ENCODE measurements at places on chromosomes 16 and 17. TPM values are rescaled to one million over a fixed set of nuclear protein-coding genes. Genes with fewer than 3 reads are reported as not detected.

DNA sequence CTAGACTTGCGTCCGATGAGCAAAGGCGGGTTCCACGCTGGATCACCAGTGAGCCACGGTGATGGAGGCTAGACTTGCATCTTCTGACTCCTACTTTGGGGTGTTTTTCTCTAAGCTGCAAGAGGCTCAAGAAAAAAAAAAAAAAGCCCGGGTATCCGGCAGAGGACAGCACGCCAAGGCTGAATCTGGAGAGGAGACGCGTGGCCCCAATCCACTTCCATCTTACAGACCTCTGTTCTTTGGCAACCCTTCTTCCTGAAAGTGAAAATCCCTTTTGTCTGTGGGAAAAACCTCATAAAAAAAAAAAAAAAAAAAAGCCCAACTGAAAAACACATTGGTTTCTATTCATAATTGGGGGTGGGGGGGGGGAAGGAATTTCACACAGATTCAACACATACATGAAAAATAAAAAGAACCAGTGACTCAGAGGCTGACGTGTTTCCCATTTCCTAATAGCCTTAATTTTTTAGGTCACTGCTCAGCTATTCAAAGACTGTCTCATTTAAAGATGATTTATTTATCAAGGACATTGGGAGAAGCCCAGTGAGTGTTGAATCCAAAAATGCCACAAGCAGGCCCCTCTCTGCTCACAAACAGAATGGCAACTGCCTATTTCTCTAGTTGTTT lies 258.3 kb downstream of the FOXL1 start:
- H3K36me3 ChIP-seq = no peaks in the 10 kb centered on the region
- no peak overlapping the region for H3K27ac ChIP-seq
- DNase-seq = no peak
- H3K4me3 ChIP-seq = no peak overlapping the region
- peaks cover 5% of the 10 kb centered on the region for H3K27me3 ChIP-seq
- no peaks in the 10 kb centered on the region for H3K4me1 ChIP-seq

- no peak for DNase-seq
- H3K4me3 ChIP-seq = no peak overlapping the region
- H3K27ac ChIP-seq = no peak overlapping the region
- H3K36me3 ChIP-seq = no peaks in the 10 kb centered on the region
- peaks cover 27% of the 10 kb centered on the region for H3K27me3 ChIP-seq
Observed at GRCh38 chr17:42750739-42751344, 6.0 kb upstream of the EZH1 start.

DNA sequence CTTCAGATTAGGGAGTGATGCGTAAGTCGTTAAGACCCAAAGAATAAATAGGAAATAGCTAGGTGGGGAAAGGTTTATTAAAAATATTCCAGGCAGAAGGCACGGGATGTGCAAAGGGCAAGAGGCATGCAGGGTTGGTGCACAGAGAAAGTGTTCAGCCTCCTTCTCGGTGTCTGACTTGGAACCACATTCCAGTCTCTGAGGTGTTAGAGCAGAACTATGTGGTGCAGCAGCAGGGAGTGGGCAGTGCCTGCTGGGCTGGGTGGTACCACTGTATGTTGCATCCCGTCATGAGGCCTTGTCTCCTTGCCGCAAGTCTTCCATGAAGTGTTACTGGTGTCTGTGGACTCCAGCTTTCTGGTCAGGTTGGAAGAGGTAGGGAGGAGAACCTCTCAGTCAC lies 11.1 kb downstream of the NKD1 start:
- DNase-seq = no peak
- H3K27me3 ChIP-seq = peaks cover 3% of the 10 kb centered on the region
- no peak overlapping the region for H3K4me3 ChIP-seq
- no peak overlapping the region for H3K27ac ChIP-seq

DNA sequence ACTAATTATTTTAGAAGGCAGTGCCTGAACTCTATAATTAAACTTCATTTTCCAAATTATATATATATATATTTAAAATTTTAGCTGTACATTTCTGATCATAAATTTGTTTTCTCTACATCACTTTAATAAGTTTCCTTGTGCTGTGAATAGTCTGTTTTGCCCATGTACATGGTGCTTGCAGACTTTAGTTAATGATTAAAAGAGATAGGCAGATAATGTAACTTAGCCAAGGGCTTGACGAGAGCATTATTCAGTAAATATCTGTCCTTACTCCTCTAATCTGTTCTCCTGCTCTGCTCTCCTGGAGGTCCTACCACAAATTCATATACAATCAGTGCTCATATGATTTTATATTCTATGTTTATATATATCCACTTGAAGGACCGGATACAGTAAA lies 595.2 kb upstream of the KIF2B start:
- H3K4me1 ChIP-seq = no peaks in the 10 kb centered on the region
- no peak overlapping the region for H3K27ac ChIP-seq
- DNase-seq = no peak
- no peak overlapping the region for H3K4me3 ChIP-seq

DNA sequence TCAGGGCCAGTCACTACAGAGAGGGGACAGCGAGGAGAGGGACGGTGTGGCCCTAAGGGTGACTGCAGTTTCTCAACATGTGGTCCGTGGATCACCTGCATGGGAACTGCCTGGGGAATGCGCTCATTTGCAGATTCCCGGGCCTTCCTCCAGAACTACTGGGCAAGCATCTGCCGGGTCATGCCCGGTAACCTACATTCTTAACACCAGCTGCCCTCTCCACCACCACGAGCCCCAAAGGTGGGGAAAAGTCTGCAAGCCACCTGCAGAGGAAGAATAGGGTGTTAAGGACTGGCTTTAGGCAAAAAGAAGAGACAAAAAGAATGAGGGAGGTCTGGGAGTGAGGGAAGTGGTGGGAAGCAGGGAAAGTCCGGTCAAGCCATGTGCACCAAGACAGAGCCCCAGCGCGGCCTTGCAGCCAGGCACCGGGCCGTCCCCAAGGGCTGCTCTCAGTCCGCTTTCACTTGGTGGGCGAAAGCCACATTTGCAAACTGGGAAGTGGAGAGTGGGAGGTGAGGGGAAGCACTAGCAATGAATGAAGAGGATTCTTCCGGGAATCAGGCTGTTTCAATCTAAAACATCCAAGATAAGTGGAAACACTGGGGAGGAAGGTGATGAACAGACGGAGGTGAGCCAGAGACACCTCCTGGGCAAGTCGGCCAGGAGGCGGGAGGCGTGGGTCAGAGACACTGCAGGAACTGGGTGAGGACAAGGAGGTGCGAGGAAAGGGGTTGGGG lies 70.3 kb downstream of the N4BP1 start:
- no peak overlapping the region for H3K4me3 ChIP-seq
- no peak for DNase-seq
- peak overlapping the region; percentile 57 for H3K27ac ChIP-seq

- peak overlapping the region; percentile 81 for H3K27ac ChIP-seq
- peaks cover 10% of the 10 kb centered on the region for H3K36me3 ChIP-seq
- H3K4me1 ChIP-seq = peaks cover 36% of the 10 kb centered on the region
- H3K27me3 ChIP-seq = no peaks in the 10 kb centered on the region
- no peak for DNase-seq
- peak overlapping the region; percentile 28 for H3K4me3 ChIP-seq
Observed at GRCh38 chr16:23504453-23505179, 5.7 kb downstream of the GGA2 start.

DNA sequence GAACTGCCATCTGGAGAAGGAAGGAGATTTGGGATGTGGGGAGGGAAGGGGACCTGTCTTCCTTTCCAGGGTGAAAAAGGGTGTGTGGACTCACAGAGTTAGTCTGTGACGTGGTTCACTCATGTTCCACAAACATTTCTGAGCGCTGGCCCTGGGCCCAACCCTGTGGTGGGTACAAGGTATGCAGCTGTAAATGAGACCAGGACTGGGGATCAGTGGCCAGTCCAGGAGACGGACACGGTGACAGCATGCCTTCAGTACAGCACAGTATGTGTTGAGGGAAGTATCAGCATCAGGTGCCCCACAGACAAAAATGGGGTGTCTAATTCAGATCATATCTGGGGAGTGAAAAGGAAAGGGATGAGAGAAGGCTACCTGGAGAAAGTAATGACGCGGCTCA lies 5.5 kb upstream of the EPX start:
- DNase-seq = no peak
- H3K36me3 ChIP-seq = no peaks in the 10 kb centered on the region
- H3K27ac ChIP-seq = no peak overlapping the region
- H3K27me3 ChIP-seq = peaks cover 8% of the 10 kb centered on the region

DNA sequence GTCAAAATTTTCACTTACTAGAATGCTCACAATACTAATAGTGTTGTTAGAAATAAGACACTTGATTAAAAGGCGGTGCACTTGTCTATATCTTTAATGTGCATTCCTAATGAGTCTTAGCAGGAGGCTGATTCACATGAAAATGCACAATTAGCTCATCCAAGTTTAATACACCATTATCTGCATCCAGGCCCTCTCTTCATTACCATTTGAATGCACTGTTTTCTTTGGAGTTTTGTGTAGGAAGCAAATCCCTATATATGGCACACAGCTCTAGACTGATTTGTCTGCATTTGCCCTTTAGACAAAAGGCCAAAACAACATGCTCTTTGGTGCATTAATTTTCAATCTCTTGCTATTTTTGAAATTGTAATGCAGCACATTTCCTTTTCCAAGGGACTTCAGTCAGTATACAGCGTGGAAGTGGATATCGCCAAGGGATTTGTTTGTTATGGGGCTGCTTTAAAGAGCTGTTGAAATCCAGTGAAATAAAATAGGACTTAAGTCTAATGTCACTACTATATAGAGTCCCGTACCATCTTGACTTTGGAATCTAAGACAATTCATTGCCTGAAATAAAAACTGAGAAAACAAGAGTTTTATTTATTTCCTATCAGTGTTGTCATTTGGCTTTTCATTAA lies 257.6 kb upstream of the CPHXL start:
- no peak overlapping the region for H3K4me3 ChIP-seq
- peaks cover 5% of the 10 kb centered on the region for H3K27me3 ChIP-seq
- no peak overlapping the region for H3K27ac ChIP-seq
- H3K36me3 ChIP-seq = no peaks in the 10 kb centered on the region

DNA sequence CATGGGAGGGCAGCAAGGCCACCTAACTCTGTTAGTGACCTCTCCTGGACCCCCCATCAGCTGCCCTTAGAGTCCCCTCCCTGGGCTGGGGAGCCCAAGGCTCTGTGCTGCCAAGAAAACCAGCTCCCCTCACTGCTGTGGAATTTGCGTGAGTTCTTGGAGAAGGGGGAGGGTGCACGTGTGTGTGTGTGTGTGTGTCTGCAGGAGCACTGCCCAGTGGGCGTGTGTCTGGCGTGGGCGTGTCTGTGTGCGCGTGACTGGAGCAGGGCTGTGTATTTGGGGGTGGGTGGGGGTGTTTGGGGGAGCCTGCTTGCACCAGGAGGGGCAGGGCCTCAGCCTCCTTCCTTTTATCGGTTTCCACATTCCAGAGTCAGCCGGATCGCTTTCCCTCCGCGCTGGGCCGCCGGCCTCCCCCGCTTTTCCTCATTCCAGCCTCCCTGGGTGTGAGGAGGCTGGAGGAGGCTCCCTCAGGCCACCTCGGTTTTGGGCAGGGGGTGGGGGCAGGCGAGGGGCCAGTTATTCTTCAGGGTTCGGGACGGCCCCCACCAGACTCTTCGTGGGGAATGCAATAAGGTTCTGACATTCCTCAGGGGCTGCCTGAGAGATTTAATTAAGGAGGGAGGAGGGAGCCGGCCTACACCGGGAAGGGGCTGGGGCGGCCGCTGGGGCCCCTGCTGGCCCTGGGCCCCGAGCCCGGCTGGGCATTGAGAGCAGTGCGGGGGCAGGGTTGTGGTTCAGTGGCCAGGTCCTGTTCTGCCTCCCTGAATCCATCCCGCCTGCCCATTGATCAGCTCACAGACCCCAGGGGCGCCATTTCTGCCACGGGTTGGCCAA lies 2.5 kb downstream of the VASN start:
- no peak overlapping the region for H3K4me3 ChIP-seq
- peaks cover 8% of the 10 kb centered on the region for H3K4me1 ChIP-seq
- no peaks in the 10 kb centered on the region for H3K27me3 ChIP-seq
- H3K27ac ChIP-seq = peak overlapping the region; percentile 49
- DNase-seq = no peak

- peak overlapping the region; percentile 39 for H3K4me3 ChIP-seq
- peaks cover 64% of the 10 kb centered on the region for H3K36me3 ChIP-seq
- H3K27ac ChIP-seq = peak overlapping the region; percentile 93
- peaks cover 88% of the 10 kb centered on the region for H3K4me1 ChIP-seq
- H3K27me3 ChIP-seq = no peaks in the 10 kb centered on the region
Observed at GRCh38 chr16:28182801-28183200, 29.0 kb downstream of the XPO6 start.

DNA sequence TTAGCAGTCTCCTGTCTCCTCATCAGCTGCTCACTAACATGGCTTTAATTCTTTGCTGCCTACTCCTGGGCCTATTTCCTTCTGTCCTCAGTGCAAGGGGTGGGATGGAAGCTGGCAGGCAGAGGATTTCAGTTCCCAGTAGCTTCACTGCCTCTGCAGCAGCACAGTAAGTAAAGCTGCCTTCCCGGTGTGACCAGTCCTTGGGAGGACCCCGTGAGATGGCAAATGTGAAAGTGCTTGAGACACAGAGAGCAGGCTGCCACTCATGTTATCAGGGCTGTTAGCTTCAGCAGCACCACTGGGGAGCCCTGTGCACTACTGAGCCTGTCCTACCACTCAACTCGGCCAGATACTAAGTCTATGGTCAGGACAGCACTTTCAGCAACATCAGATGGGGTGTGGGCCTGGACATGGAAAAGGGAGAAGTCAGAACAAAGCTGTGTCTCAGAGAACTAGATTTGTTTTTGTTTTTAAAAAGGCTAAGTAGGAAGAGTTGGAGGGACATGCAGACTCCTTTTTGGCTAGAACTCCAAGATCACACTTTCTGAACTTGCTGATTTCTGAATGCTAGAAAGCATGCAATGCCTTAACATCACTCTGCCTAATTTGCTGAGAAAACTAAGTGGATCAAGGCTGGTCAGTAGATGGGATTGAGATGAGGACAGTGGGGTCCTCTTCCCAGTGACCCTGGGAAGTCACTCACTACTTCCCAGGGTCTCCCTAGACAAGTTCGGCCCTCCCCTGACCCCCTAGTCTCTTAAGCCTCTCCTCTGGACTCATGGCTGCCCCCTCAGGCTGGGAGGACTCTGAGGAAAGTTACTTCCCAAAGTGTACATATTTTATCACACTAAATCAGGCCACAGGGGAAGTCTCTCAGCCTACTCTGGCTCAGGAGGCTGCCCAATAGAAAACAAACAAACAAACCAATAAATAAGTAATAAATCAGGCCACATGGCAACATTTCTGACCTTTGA lies 1.1 kb downstream of the ACSF2 start:
- peak overlapping the region; percentile 94 for H3K27ac ChIP-seq
- H3K27me3 ChIP-seq = no peaks in the 10 kb centered on the region
- no peak for DNase-seq
- H3K4me3 ChIP-seq = peak overlapping the region; percentile 82
- no peaks in the 10 kb centered on the region for H3K36me3 ChIP-seq

CDC6 gene
- polyA plus RNA-seq = not detected

HBA2 gene
- 0.89 TPM for polyA plus RNA-seq

CHRNB1 gene
- polyA plus RNA-seq = 24.5 TPM

PRCD gene
- 5.0 TPM for polyA plus RNA-seq

LITAFD gene
- not detected for polyA plus RNA-seq

C1QTNF8 gene
- polyA plus RNA-seq = not detected

CCL17 gene
- not detected for polyA plus RNA-seq

KRT24 gene
- polyA plus RNA-seq = not detected
